GF-D8 (cell line): ENCODE measurements at places on chromosomes 7 and 10.
A peak's percentile ranks its signal among the peaks of the same experiment; 100 is the strongest.

- peak; percentile 56 for DNase-seq
Measured at GRCh38 chr10:75492173-75492925, 60.9 kb downstream of the LRMDA start.

GRCh38 chr10:124725791-124726190 lies 18.4 kb downstream of the FAM53B start:
- no peak for DNase-seq

DNA sequence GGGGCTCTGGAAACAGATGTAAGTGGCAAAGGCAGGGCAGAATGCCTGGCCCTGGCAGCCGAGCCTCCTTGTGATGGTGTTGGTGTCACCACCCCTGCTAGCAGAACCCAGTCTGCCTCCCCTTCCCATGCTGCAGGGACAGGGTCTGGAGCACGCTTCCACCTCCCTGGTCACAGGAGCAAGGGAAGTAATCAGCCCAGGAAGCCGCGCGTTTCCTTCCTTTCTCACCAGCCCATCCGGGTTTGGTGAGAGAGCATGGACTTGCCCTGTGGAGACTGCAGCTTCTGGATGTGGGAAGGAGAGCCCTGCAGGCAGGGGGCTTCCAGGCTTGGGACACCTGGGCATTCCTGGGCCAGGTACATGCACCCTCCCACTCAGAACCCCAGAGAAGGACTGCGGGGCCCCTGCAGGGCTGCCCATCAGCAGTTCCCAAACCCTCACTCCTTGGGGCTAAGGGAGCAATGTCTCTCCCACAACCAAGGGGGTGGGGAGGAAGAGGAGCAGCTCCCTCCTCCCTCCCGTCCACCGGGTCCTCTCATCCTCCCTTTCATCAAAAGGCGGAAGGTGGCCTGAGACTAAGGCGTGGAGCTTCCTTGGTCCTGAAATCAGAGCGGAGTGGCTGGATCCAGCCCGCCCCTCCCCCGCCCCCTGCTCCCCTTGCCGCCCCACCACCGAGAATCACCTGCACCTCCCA lies 1.8 kb downstream of the MMRN2 start:
- DNase-seq, result no peak

GRCh38 chr7:2515424-2516193 lies 4.0 kb upstream of the LFNG start:
- DNase-seq, result no peak

DNA sequence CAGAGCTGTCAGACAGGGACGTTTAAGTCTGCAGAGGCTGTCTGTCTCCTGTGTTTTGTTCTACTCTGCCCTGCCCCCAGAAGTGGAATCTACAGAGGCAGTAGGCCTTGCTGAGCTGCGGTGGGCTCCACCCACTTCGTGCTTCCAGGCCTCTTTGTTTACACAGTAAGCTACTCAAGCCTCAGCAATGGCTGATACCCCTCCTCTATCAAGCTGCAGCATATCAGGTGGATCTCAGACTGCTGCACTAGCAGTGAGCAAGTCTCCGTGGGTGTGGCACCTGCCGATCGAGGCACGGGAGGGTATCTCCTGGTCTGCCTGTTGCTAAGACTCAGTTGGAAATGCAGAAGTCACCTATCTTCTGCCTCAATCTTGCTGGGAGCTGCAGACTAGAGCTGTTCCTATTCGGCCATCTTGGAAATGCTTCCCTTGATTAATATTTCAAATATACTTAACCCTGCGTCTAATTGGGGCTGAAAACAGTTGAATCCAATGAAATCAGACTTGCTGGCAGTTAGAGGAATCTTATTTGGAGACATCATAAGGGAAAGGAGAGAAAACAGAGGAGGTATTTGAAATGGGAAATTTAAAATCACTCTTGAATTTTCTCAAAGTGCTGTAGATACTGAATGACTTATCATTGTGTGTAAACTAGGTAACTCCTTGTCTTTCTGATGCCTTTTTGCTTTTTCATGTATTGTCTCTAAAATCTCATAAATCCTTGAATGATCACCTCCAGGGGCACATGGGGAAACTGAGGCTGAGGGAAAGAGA lies 13.8 kb upstream of the CYP3A5 start:
- DNase-seq, result no peak

DNA sequence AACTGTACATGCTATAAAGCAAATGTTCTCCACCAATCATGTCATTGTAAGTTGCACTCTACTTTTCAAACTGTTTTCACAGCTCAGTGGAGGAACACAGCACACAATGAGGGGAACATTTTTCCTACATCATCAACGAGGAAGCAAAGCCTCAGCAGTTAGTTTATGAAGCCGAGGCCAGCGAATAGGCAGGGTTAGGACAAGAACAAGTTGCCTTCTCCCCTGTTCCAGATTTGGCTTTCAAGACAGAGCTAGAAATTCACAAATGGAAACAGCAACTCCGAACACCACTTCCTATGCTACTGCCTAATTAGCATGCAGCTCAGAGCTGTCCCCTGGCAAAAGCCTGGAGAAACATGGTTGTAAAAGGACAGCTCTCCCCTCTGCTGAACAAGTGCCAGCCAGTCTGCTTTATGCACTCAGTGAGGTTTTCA lies 19.8 kb downstream of the ITGB8 start:
- DNase-seq, result no peak

- DNase-seq, result no peak
Measured at GRCh38 chr7:116434820-116435341, 64.7 kb upstream of the CAV2 start.

- DNase-seq, result no peak
Measured at GRCh38 chr7:82294382-82294784, 149.2 kb downstream of the CACNA2D1 start.

- no peak for DNase-seq
Measured at GRCh38 chr10:102309236-102309635, 63.9 kb downstream of the GBF1 start.
